HFFc6 (cell line): ENCODE measurements at places on chromosomes 13 and 19. TPM values are rescaled to one million over a fixed set of nuclear protein-coding genes. Genes with fewer than 3 reads are reported as not detected.

- DNase-seq: peak; percentile 36
Measured at GRCh38 chr19:46537136-46538097, 41.8 kb upstream of the PNMA8B start.

GRCh38 chr19:3316659-3317207 lies 49.6 kb upstream of the NFIC start:
- DNase-seq: no peak

GRCh38 chr13:46039411-46040182 lies 12.9 kb downstream of the ZC3H13 start:
- no peak for DNase-seq

DNA sequence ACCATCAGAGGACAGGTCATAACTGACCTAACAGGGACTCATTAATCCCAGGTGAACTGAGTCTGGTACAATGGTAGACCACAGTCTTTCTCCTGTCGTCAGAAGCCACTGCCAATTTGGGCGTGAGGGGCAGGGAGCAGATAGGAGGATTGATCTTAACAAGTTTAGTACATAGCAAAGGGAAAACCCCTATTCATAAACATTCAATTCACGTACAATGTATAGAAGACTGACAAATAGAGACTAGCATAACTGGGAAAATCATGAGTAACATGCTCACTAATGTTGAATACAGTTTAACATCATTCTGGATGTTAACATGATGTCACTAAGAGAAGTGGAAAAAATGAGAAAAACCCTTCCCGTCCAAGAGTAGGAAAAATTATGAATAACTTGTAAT lies 54.1 kb downstream of the SLC7A1 start:
- no peak for DNase-seq

IZUMO4 gene
- 0.68 and 2.3 TPM in 2 replicates for total RNA-seq

SIRT6 gene
- 23.4 to 25.9 TPM (median 25.2 TPM) in 3 replicates for total RNA-seq

CGB5 gene
- not detected in 3 replicates for total RNA-seq

SYNE4 gene
- total RNA-seq: 0.07 to 0.32 TPM (median 0.31 TPM) in 3 replicates

DNA sequence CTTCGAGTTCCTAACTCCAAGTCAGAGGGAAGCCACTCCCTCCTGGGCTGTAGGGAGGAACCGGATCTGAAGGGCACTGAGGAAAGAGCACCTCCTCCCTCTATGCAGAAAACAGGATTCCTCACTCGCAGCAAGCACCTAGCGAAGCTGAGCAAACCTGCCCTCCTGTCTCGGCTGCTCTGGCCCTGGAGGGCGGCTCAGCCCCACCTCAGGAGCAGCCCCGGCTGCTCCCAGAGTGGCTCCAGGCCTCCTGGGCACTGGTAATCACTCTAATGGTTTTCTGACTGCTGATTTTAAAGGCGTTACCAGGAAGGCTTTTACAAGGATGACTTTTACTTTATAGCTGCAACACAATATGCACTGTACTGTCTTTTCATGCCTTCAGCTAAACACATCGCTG lies 312.5 kb downstream of the TEX29 start:
- DNase-seq: no peak

NAT14 gene
- total RNA-seq: 64.4 to 72.0 TPM (median 65.9 TPM) in 3 replicates

AXL gene
- 390 to 456 TPM (median 455 TPM) in 3 replicates for total RNA-seq

DNA sequence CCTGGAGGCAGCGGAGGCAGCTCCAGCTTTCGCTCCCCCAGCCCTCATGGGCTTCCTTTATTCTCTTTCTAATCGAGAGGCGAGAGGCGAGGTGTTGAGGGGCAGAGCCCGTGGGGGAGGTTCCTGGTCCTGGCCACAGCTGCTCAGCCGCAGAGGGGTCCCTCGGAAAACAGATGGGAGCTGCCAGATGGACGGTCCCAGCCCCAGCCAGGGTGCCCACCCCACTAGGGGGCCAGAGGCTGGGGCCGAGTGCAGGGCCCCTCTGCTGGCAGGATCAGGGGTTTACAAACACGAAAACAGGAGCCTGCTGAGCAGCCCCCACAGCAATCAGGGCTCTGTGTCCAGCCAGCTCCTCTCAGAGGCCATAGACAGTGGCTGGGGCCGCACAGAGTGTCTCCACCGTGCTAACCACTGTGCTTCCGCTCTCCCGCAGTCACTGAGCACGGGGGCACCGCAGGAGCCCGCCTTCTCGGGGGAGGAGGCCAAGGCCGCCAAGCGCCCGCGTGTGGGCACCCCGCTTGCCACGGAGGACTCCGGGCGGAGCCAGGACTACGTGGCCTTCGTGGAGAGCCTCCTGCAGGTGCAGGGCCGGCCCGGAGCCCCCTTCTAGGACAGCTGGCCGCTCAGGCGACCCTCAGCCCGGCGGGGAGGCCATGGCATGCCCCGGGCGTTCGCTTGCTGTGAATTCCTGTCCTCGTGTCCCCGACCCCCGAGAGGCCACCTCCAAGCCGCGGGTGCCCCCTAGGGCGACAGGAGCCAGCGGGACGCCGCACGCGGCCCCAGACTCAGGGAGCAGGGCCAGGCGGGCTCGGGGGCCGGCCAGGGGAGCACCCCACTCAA lies 182.2 kb downstream of the KDM4B start:
- DNase-seq: no peak

- DNase-seq: no peak
Measured at GRCh38 chr13:101567841-101568240, 115.4 kb downstream of the ITGBL1 start.

DNA sequence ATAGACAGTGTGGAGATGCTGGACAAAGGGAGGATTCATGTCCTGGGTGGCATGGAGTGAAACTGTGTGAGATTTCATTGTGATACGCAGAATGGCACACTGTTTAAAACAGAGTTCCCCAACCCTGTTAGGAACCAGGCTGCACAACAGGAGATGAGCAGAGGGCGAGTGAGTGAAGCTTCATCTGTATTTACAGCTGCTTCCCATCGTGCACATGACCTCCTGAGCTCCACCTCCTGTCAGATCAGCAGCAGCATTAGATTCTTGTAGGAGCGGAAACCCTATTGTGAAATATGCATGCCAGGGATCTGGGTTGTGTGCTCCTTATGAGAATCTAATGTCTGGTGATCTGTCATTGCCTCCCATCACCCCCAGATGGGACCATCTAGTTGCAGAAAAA lies 72.5 kb downstream of the RAP2A start:
- DNase-seq: peak; percentile 20

DNA sequence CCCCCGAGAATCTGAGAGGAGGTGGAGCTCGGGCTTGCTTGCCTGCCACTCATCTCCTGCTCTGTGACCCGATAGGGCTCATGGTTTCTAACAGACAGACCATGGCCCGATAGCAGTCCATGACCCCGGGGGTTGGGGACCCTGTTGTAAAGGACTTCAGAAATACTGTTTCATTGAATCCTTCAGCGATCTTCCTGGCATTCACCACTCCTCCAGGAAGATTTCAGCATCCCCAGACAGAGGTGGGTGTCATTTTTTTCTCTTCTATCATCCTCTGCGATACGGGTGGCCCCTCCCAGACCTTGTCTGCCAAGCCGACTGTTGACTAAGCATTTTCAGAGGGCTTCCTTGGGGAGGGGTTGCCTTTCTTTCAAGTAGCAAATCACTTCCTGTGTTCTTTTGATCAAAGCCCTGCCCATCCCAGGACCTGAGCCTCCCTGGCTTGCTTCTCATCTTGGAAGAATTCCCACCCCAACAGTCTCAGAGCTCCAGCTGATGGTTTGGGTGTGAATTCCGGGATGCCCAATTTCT lies 1.7 kb downstream of the MYO1F start:
- DNase-seq: peak; percentile 16
